ENCODE measurements at places on chromosomes 4 and X.

- DNase-seq, result no peak
Observed at GRCh38 chrX:51461053-51462044, 35.0 kb downstream of the NUDT11 start.

- DNase-seq, result no peak
Observed at GRCh38 chr4:176654565-176655216, 138.0 kb downstream of the VEGFC start.

GRCh38 chrX:14173873-14174272, 144.2 kb upstream of the GEMIN8 start:
- no peak for DNase-seq

GRCh38 chrX:9293051-9293496, 171.8 kb upstream of the TBL1X start:
- DNase-seq, result no peak

- DNase-seq, result peak; percentile 12
Observed at GRCh38 chr4:67393699-67394281, 151.5 kb downstream of the CENPC start.

- no peak for DNase-seq
Observed at GRCh38 chrX:5957506-5957905, 271.2 kb downstream of the NLGN4X start.

- no peak for DNase-seq
Observed at GRCh38 chrX:70336767-70337166, 46.9 kb downstream of the KIF4A start.

DNA sequence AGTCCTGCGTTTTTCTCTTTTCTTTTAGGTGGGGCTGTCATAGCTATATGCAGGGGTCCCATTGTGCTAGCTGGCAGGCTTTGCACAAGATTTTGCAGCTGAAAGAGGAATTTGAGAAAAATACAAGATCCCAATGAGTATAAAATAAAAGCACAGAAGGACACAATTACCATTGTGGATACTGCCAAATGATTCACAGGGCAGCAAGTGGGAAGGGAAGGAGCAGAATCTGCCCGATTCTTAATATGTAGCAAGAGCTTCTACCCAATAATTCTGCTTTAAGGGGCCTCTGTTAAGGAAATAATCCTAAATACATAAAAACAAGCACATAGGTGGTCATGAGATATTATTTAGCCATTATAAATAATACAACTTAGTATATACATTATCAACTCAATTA, 25.9 kb upstream of the ING2 start:
- DNase-seq, result no peak

DNA sequence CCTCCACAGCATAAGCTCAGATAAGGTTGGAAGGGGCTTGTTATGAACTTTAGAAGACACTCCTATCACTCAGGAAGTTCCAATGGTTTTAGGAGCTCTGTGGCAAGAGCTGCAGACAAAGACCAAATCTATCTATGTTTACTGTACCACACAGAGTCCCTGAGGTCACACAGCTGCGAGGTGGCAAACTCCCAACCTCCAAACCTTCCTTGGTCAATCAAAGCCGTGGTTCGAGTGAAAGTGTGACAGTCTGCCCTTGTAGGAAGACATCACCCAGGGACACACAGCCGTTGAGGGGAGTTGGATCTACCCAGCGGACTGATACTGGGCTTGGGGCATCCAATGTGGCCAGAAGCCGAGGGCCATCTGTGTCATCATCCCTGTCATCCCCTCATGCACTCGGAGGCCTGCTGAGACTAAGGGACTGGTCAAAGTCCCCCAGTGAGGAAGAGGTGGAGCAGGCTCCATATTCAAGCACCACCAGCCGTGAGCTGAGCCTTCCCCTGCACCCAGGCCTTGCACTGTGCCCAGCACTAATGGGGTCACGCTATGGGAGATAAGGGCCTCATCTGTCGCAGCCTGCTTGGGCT, 26.8 kb downstream of the MAN2B2 start:
- DNase-seq, result no peak

GRCh38 chr4:46316215-46316614, 73.7 kb downstream of the GABRA2 start:
- DNase-seq, result no peak

DNA sequence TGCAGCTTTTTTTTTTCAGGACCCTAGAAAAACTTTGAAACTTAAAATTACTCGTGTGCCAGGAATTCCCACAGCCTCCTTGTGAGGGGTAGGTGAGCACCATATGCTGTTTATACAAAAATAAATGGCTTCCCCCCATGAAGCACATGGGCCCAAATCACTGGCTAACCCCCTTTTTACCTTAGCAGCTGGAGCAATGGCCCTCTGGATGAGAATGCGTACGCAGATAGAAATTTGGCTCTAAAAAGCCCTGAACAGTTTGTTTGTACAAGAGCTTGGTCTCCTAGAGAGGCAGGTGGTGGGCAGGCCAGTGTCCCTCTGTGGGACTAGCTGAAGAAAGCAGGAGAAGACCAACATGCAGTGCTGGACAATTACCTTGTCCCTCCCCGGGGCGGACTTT, 76.5 kb downstream of the SLC9A6 start:
- DNase-seq, result no peak

Measured in T-helper 1 cell (primary cell).